ENCODE measurements at places on chromosomes 4 and X.

- no peak for DNase-seq
These were observed 100.3 kb upstream of the DDIT4L start for GRCh38 chr4:100290585-100290984.

GRCh38 chr4:168732714-168733113 lies 235.9 kb downstream of the PALLD start:
- no peak for DNase-seq

GRCh38 chr4:140743194-140743931 lies 12.8 kb downstream of the TBC1D9 start:
- DNase-seq = no peak

DNA sequence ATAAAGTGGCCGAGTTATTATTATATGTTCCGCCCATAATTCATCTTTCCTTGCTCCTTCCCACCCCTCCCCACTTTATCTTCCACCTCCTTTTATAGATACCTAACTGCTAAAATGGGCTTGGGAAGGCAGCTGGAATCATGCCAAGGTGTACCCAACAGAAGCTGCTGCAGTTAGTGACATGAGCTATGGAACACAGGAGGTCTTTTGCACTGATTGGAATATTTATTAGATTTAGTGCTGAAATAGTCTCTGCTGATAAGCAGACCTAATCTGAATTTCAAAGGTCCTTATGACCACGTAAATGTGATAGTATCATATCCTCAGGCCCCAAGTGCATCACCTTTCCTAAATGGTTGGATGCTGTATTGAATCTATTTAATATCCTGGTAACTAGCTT lies 64.9 kb downstream of the HMGB2 start:
- no peak for DNase-seq

- no peak for DNase-seq
These were observed 339.2 kb downstream of the DCAF12L2 start for GRCh38 chrX:125826774-125827451.

DNA sequence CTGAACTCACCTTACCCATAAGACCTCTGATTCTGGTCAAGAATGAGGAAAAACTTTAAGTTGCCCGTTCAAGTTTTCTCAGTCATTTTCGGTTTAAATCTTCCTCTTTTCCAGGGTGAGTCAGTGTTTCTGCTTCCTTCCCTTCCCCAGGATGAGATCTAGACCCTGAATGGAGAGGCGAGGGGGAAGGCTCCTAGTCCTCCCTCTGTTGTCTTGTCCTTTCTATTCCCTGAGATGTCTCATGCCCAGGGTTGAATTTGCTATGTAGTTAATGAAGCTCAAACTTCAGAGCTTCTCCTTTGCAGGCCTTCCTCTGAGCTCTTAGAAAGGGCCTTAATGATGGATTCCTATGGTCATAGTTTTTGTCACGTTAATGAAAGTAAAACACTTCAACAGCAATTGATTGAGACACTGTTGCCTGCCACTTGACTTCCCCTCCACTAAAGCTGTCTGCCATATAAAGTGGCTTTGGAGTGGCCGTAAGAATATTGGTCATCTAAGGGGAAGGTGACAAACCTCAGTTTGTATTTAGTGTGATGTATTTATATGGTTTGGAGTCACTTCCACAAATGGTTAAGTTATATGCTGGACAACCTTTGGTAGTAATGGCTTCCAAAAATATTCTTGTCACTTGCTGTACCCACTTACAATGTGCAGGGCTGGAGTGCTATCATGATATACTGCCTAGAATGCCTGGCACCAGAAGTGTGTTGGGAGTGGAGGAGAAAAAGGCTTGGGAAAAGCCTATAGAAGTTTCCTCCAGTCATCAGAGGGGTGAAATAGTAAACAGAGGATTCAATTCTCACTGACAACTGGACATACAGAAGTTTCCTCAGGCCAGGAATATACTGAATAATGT lies 24.3 kb upstream of the GPRIN3 start:
- peak; percentile 50 for DNase-seq

DNA sequence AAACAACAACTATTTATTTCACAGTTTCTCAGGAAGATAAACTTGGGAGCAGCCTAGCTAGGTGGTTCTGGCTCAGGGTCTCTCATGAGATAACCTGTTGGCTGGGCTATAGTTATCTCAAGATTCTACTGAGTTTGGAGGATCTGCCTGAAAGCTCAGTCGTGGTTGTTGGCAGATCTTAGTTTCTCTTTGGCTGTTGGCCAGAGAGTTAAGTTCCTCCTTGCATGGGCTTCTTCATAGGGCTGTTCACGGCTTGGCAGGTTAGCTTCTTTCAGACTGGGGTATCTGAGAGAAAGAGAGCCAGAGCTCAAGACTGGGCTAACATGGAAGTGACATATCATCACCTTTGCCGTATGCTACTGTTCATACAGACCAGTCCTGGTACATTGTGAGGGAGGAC lies 28.7 kb downstream of the SEC24B start:
- DNase-seq = peak; percentile 35

DNA sequence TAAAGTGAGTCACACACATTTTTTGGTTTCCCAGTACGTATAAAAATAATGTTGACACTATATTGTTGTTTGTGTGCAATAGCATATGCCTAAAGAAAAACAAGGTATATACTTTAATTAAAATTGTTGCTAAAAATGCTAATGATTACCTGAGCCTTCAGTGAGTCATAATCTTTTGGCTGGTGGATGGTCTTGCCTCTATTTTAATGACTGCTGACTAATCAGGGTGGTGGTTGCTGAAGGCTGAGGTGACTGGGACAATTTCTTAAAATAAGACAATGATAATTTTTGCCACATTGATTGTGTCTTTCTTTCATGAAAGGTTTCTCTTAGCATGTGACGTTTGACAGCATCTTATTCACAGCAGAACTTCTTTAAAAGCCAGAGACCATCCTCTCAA lies 21.0 kb upstream of the ANXA10 start:
- DNase-seq = no peak

GRCh38 chr4:145295547-145295946 lies 115.2 kb upstream of the OTUD4 start:
- no peak for DNase-seq

Data from bone marrow (tissue), 2 donors.